IPS-NIHi11 (cell line): ENCODE measurements at places on chromosomes 11 and 22.

DNA sequence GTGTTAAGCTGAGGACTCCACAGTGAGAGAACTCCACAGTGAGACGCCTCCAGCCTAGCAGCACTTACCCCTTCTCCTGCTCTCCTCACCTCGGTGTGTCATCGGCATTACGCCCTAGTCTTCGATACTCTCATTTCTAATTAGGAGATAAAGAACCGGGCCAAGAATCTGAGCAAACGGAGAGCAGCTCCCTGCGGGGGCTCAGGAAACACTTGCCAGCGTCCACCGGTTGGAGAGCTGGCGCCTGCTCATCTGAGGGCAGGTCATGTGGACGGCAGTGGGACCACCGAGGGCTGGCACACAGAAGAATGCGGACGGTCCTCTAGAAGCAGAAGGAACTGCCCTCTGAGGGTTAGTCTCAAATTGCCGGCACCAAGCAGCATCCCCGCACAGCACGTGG is 13.0 kb downstream of the CERK start:
- DNase-seq: no peak

- DNase-seq: no peak
Measured at GRCh38 chr11:19347911-19348310, 107.2 kb upstream of the E2F8 start.

DNA sequence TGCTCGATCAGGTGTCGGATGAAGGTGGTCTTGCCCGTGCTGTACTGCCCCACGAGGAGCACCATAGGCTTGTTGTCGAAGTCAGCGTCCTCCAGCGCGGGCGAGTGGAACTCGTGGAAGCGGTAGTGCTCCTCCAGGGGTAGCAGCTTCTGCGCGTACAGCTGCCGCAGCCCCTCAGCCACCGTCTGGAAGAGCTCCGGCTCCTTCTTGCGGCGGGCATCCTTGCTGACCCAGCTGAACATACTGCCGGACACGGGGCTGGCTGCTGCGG is 263 bp downstream of the EHD1 start:
- no peak for DNase-seq

GRCh38 chr11:134907636-134908035 is 495.6 kb upstream of the B3GAT1 start:
- DNase-seq: no peak

- no peak for DNase-seq
Measured at GRCh38 chr11:122727101-122727929, 71.8 kb downstream of the UBASH3B start.
